T-cell (primary cell): ENCODE measurements at places on chromosomes 1 and 21. TPM values are rescaled to one million over a fixed set of nuclear protein-coding genes. Genes with fewer than 3 reads are reported as not detected.

The YIPF1 gene
- 16.0 TPM for total RNA-seq

The NTNG1 gene
- 0.13 TPM for total RNA-seq

The CAPN9 gene
- not detected for total RNA-seq

- DNase-seq: peak; percentile 7
Measured at GRCh38 chr1:228735871-228736586, 750 bp downstream of the RHOU start.

GRCh38 chr1:51784997-51785421 lies 93.5 kb downstream of the NRDC start:
- DNase-seq: no peak

- DNase-seq: no peak
Measured at GRCh38 chr1:239563681-239564080, 177.3 kb downstream of the CHRM3 start.

GRCh38 chr1:32741413-32742198 lies 39.0 kb upstream of the SYNC start:
- DNase-seq: no peak

- DNase-seq: no peak
Measured at GRCh38 chr1:210992837-210993236, 141.1 kb downstream of the KCNH1 start.

DNA sequence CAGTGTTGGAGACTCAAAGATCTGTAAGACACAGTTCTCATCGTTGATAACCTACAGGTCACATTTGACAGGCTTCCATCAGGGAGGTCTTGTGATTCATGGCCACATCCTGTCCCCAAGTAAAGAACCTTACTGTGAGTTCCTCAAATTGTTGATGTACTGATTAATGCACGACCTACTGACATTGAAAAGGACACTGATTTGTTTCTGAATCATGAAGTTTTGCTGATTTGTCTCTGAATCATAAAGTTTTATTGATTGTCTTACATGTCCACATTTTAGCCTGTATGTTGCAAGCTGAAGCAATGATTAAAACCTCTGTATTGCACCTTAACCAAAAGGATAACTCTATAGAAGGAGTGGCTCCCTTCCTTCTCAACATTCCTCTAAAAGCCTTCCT lies 476.3 kb upstream of the RUNX1 start:
- no peak for DNase-seq

- DNase-seq: no peak
Measured at GRCh38 chr21:39124681-39125251, 58.5 kb downstream of the PSMG1 start.

DNA sequence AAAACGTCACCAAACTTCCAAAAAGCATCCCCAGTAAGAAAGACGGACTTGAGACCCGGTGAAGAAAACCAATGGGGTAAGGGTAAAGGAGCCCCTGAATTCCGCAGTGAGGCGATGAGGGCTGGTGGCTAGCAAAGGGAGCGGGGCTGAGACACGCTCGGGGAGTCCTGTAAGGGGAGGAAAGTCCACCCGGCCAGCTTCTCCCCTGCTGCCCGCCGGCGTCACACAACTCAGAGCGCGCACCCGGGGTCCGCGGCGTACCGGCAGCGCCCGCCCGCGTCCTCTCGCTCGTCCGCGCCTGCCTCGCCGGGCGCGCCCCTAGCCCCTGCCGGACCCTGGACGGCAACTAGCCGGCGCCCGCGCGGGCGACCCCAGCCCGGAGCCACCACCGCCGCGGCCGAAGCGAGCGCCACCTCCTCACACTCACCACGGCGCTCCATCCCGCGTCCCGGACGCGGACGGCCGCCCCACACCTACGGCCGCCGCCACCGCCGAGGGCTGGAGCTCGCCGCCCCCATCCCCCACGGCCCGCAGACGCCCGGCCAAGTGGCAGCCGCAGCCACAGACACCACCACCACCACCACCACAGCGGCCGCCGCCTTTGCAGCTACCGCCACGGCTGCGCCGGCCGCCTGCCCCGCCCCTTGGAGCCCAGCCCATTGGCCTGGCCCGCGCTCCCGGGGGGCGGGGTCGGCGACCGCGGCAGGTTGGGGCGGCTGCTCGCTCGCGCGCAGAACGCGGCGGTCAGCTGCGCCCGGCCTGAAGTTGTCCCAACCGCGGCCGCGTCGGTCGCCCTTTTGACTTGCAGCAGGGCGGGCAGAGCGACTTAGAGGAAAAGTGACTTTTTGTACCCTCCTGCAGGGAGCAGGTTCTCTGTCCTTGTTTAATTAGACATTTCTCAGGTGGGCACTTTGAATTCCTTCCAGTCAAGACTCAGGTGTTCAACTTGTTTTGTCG lies 10.0 kb upstream of the ARHGAP29 start:
- DNase-seq: no peak

GRCh38 chr21:36962098-36962780 lies 4.2 kb downstream of the HLCS start:
- no peak for DNase-seq

GRCh38 chr1:243848858-243849420 lies 1.1 kb downstream of the AKT3 start:
- peak; percentile 38 for DNase-seq

GRCh38 chr1:187276677-187277076 lies 447.9 kb downstream of the PLA2G4A start:
- DNase-seq: no peak

DNA sequence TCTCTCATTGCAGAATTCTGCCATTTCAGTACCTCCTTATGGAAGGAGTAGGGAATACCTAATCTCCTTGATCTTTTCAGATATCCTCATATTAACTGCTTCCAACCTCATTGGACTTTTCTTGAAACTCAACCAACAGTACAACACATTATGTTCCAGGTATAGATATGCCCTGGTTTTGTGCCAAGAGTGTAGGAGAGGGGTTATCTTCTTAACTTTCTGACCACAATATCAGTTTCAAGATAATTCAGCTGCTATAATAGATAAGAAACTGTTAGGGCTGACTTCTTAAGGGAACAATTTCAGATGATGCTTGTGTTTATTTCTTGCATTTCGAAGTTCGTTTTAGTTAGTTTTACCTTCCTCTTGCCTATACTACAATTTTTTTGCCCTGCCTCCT lies 2.1 kb upstream of the LPGAT1 start:
- no peak for DNase-seq

GRCh38 chr1:44786841-44787426 lies 1.0 kb downstream of the BEST4 start:
- DNase-seq: no peak

DNA sequence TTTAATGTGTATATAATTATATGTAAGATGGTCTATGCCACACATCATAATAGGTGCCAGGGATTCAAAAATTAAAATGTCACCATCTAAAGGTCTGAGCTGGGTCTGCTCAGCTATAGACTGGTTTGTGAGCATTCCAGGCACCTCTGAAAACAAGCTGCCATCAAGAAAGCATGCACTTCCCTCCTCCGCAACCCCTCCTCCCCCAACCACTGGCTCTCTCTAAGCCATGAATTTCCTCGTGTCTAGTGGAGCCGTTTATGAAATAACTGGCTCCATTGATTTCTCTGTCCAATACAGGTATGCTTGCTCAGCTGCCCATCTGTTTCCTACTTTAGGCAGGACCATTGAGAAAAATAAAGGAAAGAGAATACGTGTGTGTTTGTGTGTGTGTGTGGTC lies 522.6 kb upstream of the PLXNA2 start:
- DNase-seq: no peak
